ENCODE measurements at places on chromosomes 3 and 15.

- DNase-seq: no peak
These were observed 203.5 kb downstream of the RSRC1 start for GRCh38 chr3:158313338-158313927.

DNA sequence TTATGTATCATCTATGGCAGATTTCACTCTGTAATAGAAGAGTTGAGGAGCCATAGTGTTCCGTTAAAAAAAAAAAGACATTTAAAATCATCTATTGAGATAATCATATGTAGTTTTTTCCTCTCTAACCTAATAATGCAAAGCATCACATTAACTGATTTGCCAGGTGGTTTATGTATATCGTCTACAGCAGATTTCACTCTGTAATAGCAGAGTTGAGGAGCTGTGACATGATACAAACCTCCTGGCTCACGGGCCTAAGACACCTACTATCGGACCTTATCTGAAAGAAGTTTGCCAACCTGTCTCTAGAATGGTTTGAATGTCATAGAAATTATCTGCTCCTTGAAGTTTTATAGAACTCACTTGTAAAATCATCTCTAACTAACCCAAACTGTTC lies 29.8 kb downstream of the CDCP1 start:
- no peak for DNase-seq

DNA sequence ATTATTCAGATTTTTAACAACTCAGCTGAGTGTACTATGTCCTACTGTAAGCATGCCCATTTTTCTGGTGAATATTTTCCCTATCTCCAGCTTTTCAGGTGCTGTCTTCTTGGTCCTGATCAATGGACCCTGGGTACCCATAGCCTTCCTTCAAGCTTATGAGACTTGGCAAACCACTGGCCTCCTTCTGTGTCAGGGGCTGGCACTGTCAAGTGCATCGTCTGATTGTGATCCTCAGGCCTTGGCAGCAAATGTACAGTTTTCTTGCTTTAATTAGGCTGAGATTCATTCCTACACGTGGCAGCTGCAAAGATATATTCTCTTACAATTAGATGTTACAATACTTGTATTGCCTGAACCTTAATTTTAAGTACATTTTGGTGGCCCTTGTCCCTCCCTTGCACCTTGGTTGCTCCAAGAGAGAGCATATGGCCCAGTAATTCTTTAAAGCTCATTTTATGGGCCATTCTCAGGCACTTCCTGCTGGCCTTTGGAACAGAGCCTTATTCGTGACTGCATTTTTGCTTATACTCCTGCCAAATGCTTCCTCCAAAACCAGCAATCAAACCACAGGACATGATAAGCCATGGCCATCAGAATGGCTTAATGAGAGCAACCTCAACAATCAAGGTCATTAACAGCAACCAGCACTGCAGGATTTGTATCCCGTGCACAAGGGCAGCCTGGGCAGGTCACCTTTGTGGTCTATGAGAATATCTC lies 179.9 kb downstream of the CNTN6 start:
- DNase-seq: no peak

DNA sequence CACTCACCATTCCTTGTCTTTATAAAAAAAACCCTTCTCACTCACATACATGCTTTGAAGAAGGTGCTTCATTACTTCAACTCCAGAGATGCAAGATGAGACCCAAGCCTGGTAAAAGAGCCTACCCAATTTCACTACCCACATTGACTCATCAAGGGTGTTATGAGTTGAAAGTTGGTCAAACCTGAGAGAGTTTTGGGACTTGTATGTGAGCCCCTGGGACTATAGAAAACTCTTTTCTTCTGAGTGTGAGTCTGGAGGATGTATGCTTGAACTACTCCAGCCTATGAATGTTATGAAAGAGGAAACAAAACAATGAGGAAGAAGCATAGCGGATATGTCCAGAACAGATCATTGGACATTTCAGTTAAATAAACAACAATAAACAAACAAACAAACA lies 106.5 kb upstream of the SATB1 start:
- no peak for DNase-seq

DNA sequence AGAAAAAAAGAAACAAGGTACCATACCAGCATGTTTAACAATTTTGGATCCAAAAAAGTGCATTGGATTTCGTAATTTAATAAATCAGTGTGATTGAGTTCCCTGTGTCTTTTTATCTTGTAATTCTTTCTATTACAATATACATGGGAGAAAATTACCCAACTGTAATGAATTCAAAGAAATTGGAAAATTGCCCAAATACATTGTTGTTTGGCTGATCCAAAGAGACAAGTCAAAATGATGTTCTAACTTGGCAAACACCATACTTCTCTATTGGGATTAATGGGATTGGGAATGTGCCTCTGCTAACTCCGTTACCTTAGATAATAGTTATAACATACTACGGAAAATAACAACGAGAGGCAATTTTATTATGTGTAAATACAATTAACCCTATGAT lies 1097.1 kb downstream of the ROBO1 start:
- DNase-seq: no peak

GRCh38 chr3:126105691-126106187 lies 21.8 kb upstream of the SLC41A3 start:
- no peak for DNase-seq

GRCh38 chr3:113272385-113272779 lies 61.0 kb downstream of the BOC start:
- no peak for DNase-seq

DNA sequence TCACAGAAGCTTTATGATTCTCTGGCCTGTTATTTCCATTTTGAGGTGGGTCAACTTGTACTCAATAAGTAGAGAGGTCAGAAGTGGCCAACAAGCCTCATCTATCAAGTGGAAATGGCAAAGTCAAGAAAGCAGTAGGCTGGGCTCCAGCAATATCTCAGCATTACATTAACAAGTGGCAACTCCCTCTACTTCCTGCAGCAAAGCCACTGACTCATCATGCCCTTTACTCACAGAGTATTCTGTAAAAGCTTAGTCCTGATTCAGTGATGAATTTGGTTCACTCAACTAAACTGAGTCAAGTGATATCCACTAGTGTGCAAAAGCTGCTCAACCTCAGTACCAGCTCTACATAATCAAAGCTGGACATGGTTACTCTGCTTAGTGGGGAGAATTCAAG lies 954.6 kb downstream of the EPHA3 start:
- DNase-seq: no peak

GRCh38 chr3:187274977-187275338 lies 16.6 kb downstream of the MASP1 start:
- no peak for DNase-seq

DNA sequence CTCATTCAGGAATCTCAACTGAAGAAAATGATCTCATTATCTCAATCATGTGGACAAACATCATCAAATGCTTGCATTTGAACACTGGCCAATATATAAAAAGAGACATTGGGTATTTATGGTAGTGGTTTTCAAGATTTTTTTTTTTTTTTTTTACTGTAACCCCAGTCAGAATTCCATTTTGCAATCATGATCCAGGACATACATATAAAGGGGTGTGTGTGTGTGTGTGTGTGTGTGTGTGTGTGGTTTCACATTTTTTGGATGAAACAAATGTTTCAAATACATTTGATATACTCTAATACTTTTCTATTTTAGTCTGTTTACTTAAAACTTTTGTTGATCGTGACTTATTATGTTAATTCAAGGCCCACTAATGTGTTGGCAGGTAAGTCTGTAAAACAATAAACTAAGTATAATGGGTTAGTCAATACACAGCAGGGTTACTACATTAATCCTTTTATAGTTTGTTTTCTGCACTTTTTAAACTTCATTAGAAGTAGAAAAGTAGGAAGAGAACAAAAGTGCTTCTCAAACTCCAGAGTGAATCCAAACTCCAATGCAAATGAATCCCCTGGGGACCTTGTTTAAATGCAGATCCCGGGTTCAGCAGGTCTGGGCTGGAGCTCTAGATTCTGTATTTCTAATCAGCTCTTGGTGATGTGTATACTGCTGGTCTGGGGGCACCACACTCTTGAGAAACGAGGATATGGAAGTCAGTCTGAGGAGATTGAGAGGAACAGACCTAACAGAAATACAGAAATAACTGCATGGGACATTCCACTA lies 17.6 kb downstream of the THRB start:
- no peak for DNase-seq

DNA sequence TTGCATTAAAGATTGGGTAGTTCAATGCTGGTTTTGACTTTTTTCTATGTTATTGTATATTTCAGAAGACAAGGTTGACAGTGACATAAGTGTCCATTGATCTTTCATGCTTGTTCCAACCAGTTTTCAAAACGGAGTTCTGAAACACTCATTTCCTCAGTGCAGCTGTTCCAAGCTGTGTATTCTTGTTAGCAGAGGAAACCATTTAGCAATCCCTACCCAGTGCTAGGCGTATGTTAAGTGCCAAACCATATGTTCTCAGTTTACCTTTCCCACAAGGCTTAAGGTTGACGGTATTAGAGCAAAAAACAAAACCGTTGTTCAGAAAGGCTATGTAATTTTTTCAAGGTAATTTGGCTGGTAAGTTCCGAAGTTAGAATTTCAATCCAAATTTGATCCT lies 9.1 kb downstream of the ATOSA start:
- no peak for DNase-seq

DNA sequence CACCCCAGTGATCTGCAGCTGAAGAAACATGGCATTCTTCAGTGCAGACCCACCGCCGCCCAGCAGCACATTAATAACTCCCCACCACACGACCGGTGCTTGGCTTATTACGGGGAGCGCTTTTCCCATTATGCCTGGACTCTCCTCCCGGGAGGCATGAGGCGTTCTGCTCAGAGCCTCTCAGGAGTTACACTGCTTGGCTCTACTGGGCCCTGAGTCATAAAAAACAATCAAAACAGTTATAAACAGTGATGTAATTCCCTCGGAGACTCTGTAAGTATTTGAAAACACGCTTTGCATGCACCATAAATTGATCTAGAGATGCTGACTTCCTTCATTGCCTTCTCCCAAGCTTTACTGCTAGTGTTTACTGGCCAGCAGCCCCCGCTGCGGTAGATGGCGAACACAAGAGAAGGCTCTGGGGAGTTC lies 77.1 kb upstream of the SNRPA1 start:
- DNase-seq: no peak

DNA sequence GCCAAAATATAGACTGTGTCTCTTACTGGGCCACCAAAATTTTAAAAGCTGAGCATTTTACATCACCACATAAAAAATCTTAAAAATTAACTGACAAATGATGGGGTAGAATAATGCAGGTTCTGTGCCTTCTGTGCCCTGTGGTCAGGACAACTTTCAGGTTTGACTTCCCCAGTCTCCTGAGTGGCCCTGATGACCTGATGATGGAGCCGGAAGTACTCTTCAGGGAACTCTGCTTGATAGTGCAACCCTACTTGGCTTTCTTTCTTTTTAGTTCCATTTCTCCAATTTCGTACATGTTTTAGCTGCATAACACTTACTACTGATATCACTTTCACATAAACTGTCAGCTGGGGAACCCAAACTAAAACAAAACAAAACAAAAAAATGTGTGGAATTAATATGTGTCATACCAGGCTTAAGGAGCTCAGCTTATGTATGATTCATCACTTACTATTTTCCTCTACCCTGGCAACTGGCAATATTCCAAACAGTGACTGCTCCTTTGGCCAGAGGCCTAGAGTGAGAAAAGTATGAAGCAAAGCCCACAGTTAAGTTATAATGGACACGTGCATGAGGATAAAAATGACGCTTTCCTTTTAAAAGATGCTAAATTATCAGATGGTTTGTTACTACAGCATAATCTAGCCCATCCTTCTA lies 194.3 kb downstream of the BCHE start:
- DNase-seq: no peak

DNA sequence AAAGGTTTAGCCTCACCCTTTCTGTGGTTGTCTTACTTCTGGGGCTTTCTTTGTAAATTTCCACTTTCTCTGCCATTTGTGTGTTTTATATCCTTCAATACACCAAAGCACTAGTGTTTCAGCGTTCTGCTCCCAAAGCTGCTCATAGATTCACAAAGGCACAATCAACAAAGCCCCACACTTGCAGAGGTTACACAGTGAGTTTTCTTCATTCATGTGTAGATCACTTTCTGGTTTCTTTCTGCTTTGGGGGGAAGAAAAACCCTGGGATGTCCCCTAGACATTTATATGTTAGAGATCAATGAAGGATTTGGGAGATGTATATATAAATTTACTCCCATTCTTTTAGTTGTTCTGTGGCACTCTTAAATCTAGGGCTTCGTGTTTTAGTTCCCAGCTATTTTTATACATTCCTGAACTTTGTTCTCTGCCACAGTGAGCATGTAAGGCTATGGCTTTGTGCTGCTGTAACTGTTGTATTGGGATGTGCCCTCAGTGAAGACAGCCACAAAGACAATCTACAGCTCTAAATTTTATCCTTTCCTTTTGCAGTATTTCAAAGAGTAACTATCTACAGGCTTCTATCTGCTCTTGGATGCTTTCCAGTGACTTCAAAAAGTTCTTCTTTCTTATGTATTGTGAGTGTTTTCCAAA lies 636.5 kb downstream of the ZBBX start:
- DNase-seq: no peak

GRCh38 chr3:106386050-106386449 lies 517.2 kb upstream of the CBLB start:
- DNase-seq: no peak

- no peak for DNase-seq
These were observed 2.2 kb upstream of the CRTAP start for GRCh38 chr3:33111581-33111980.

GRCh38 chr15:68578175-68578979 lies 416 bp upstream of the CORO2B start:
- DNase-seq: no peak

DNA sequence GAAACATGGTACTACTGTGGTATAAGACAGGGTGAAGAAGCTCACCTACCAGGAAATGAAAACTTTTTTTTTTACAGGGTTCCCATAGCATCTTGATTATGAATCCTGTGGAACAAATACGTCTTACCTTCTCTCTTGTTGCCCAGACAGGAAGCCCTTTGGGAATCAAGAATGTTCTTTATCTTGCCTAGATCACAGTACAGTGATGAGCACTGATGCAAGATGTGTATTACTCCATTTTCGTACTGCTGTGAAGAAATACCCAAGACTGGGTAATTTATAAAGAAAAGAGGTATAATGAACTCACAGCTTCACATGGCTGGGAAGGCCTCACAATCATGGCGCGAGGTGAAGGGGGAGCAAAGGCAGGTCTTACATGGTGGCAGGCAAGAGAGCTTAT lies 281.3 kb downstream of the UBE2E2 start:
- DNase-seq: no peak

- DNase-seq: no peak
These were observed 16.8 kb downstream of the MBNL1 start for GRCh38 chr3:152285509-152285908.

DNA sequence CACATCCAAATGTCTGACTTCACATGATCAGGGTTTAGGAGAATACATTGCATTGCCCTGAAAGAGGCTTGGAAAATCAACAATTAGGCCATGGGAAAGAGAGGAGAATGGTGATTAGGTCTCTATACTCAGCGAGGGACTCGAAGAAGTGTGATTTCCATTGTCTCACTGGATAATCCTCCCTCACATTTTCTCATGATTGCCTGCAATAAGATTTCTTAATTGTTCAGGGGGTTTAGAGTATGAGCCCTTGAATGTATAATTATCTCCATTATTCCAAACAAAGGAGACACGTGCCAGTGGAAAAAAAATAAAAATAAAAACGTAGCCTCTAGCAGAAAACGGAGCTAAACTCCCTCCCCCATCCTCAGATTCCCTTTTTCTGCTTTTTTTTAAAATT lies 173.2 kb downstream of the TPRG1 start:
- no peak for DNase-seq

All from CD8-positive, alpha-beta memory T cell (primary cell).